ENCODE measurements at places on chromosomes 5 and 9.

GRCh38 chr5:177378884-177379883 lies 5.0 kb upstream of the SLC34A1 start:
- no peak for DNase-seq

DNA sequence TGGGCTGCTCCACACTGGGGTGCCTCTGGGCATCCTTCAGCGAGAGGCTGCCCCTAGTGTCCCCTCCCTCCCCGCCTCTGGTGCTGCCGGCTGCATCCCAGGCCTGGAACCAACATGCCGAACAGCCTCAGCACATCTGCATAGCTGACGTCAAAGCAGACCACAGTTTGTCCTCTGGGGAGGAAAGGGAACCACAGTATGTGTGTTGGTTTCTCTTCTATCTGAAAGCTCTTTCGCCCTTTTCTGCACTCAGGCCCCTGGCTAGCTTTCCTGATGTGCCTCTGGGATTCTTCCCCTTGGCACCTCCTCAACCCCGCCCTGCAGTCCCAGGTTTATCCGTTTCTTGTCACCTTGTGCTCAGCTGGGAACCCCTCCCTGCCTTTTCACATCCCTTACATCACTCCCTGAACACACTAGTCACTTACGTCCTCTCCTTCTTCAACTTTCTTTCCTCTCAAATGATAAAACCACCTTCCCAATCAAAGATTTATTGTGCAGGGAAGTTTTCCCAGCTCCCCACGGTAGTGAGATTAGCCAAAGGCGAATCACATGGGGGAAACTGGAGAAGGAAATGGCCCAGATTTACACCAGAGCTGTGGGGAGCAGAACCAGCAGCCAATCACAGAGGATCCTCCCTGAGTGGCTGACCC lies 35.5 kb upstream of the B4GALT1 start:
- no peak for DNase-seq

GRCh38 chr9:124660341-124660801 lies 110.7 kb downstream of the NR6A1 start:
- no peak for DNase-seq

GRCh38 chr9:21747175-21747574 lies 55.3 kb upstream of the MTAP start:
- no peak for DNase-seq

DNA sequence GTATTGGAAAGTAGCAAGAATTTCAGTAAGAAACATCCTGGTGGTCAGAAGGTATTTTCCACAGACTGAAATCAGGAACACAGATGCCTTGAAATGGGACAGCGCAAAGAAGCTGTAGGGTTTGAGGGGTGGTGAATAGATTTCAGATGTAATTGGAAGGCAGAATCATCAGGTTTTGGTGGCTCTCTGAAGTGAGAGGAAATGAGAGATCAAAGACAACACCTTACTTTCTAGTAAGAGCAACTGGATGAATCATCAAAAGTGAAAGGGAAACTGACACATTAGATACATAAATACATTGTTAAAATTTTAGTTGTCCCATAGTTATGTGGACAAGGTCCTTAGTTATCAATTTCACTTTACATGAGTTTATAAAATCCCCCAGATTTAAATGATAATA lies 188.2 kb upstream of the SLC27A6 start:
- no peak for DNase-seq

- DNase-seq: no peak
Measured at GRCh38 chr9:95870906-95871305, 4.6 kb upstream of the ERCC6L2 start.

DNA sequence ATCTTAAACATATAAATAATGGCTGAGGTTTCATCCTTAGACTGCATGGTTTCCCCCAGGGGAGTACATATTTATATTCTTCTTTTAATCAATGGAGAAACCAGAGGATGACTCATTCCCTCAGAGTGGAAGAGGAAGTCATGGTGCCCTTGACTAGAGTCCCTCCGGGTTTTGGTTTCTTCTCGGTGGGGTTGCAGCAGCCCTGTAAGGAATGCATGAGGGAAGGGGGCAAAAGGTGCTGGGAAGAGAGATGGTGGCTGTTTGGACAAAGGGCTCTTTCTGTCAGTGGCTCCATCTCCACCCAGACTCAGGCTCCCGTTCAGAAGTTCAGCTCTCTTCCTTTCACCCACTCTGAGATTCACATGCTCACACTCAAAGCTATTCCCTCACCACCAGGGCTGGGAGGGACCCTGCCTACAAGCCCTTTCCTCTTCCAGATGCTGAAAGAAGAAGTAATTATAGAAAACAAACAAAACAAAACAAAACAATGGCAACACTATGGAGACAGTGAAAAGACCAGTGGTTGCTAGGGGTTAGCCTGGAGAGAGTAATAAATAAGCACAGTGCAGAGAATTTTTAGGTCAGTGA lies 129.8 kb upstream of the IL12B start:
- no peak for DNase-seq

DNA sequence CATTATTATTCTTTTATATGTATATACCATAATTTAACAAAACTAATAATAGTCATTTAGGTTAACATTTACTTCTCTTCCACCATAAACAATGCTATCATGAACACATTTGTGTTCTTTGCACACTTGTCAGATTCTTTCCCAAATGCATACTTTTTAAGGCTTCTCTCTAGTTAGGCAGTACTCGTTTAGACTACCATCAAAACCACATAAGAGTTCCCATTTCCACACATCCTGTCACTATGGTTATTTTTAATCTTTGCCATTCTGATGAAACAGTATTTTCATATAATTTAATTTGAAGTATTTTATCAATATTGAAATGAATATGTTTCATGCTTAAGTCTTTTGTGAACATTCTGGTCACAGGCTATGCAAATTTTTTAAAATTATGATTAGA lies 15.1 kb downstream of the DROSHA start:
- DNase-seq: no peak

- no peak for DNase-seq
Measured at GRCh38 chr9:116190637-116191396, 37.2 kb downstream of the PAPPA start.

DNA sequence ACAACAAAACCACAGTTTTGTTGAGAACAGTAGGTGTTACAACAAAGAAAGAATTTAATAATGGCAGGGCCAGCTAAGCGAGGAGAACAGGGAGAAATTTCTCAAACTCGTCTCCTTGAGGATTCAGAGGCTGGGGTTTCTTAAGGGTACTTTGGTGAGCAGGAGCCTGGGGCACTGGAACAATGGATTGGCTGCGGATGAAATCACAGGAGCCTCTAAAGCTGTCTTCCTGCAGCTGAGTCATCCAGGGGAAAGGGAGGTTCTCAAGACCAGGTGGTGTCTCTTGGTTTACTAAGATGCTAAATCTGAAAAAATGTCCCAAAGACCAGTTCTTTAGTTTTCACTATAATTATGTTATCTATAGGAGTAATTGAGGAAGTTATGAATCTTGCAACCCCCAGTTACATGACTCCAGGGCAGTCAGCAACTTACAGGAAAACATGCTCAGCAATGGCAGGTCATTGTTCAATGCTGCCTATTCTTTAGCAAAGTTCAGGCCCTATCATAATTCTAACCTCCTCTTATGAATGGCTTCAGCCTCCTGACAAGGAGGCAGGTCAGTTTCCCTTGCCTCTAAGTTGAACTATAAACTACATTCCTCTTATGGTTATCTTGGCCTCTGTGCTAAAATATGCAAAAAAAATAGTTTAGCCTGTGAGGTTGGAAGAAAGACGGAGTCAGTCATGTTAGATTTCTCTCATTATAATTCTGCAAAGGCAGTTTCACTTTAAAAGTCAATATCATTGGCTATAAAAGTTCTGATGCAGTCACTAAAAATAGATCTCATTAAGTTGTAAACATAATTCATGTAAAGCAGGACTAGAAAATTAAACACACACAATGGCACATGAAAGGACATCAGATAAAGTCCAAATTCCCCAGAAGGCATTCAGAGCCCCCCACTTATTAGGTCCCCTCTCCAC lies 63.3 kb upstream of the CKS2 start:
- DNase-seq: no peak

DNA sequence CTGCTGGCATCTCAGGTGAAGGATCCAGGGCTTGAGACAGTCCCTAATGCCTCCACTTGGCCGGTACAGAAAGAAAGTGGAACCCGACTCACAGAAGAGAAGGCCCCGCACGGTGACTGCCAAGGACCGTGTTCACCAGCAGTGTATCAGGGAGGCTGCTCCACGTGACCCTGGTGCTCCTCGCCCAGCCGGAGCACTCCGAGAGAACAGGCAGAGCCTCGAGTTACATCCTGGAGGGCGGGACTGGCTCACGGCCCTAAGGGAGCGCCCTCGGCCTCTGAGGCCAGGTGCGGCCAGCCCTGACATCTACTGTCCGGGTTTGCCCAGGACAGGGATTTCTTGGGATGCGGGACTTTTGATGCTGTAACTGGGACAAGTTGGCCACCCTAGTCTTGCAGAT lies 104.0 kb upstream of the SARDH start:
- no peak for DNase-seq

DNA sequence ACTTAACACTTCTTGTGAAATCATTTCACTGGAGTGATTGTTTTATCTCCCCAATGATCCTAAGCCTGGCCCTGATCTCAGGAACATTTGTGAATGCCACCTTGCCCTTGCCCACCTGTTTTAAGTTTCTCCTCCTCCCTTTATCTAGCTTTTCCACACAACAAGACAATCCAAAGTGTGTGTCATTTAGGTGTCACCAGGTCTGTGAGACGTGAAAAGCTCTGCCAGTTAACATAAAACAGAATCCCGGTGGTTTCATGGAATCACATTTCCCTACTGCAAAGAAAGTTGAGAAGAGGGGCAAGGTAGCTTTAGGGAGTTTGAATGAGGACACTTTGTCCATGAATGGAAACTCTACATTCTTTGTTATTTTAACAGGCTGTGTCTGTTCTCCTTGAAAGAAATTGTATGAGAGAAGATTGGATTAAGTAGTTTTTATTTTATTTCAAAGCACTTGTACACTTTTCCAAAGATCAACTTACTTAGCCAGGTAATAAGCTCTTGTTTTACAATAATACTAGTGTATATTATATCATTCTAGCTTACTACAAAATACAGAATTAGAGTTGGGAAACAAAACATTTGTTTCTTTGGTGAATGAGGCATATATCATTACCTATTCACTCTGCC lies 239.0 kb downstream of the ISL1 start:
- DNase-seq: no peak

DNA sequence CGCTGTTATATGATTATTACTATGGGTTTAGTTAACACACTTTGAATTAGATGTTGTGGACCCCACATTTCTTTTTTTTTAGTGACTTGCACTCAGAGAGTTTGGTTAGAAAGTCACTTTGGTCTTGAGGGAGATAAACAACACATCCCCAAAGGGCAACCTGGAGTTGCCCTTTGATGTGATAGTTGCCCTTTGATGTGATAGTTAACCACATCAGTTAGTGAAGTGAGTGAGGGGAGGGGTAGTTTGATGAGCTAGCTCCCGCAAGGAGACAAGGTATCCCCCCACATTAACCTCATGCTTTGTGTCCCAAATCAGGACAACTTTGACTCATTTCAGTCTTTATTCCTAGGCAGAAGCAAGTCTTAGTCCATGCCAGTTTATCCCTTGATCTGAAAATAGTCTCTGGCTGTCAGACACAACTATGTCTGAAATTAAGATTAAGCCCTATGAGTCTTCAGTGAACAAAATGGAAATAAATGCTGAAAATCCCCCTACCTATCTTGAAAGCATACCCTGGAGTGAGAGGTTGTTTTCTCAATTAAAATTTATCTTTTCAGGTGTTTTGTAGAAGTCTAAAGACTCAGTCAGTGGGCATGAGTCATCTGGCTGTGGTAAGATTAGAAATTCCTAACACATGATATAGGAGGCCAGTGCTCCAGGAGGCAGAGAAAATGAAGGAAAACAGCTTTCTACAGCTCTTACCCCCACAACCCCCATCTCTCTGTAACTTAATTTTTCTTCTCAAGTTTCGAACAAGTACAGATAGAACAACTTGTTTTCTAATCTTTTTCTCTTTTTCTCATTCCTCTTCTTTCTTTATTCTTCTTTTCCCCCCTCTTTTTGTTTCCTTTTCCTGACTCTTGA lies 208.9 kb upstream of the DMRTA1 start:
- DNase-seq: no peak

DNA sequence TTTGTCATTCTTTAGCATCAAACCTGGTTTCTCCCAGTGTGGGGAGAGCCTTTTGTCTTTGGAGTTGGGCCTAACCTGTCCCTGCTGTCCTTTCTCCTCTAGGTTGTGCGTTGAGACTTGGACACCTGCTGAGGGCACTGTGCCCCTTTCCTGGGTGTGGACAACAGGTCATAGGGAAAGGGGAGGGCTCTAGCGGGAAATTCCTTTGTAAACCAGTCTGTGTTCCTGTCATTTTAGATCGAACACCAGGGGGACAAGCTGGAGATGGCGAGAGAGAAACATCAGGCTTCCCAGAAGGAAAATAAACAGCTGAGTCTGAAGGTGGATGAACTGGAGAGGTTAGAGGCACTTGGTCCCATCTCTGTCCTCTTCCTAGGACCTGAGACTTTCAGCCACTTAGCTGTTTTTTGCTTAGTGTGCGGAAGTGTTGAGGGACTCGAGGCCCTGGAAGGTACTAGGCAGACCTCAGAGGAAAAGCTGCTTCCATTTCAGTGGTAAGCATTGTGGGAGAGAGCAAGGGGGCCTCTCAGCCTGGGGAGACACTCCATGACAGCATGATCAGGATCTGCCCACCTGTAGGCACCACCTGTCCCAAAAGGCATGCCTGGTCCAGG lies 8.6 kb upstream of the GLE1 start:
- DNase-seq: no peak

- DNase-seq: peak; percentile 78
Measured at GRCh38 chr5:43075319-43076293, 35.5 kb upstream of the ANXA2R start.

- DNase-seq: peak; percentile 100
Measured at GRCh38 chr5:10485142-10485795, 43.6 kb downstream of the ROPN1L start.

- DNase-seq: no peak
Measured at GRCh38 chr5:32332966-32333365, 20.2 kb upstream of the MTMR12 start.

DNA sequence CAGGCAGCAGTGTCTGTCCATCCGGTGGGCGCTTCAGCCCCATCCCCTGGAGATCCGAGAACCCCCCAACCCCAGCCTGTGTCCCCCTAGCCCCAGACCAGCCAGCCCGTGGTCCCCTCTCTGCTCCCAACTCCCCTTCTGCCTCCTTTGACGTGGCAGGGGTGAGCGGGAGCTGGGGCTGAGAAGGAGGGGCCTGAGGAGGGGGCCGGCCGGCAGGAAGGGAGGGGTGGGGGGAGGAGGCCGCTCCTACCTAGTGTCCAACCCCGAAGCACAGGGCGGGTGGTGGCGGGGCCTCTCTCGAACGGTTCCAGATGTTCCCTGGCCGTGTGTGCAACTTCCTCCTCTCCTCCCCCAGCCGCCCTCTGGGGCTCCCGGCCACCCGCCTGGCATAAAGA lies 31.0 kb downstream of the GOLGA2 start:
- DNase-seq: peak; percentile 84

- no peak for DNase-seq
Measured at GRCh38 chr5:147746986-147747385, 35.5 kb downstream of the JAKMIP2 start.

- DNase-seq: no peak
Measured at GRCh38 chr5:179435731-179436315, 90.6 kb upstream of the ADAMTS2 start.

Measured in CMK (cell line).